GM06990 (cell line): ENCODE measurements at places on chromosomes 5 and 9.

GRCh38 chr9:7982907-7983306 is 183.3 kb upstream of the DMAC1 start:
- DNase-seq, result no peak

- DNase-seq, result no peak
Observed at GRCh38 chr5:90967851-90968250, 409.3 kb downstream of the ADGRV1 start.

DNA sequence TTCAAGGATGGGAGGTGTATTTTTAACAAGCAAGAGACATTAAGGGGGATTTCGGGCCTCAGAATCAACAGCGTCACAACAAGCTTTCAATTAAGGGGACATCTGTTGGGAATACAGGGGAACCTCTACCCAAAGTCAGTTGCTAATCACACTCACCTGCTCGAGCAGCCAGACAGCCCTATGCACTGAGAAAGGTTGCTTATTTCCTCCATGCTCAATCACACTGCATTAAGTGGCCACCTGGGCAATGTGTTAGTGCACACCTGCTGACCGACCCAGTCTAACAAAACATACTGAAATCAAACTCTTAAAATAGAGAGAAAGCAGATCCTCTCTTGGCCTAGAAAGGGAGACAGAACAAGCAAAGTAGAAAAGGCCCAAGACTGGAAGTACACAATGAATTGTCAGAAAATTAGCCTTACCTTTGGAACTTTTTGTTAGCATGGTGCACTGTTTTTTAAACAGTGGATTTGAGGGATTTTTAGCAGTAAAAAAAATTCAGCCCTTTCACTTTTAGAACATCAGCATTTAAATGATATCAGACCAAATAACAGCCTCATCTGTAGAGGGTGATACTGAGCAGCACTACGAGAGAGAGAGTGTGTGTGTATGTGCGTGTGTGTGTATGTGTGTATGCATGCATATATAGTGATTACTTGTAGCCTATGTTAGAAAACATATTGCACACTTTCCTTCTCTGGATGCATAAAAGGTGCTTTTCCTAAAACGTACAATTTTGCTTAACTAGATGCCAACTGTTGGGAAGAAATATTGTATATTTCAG is 1118.6 kb upstream of the DMAC1 start:
- no peak for DNase-seq

DNA sequence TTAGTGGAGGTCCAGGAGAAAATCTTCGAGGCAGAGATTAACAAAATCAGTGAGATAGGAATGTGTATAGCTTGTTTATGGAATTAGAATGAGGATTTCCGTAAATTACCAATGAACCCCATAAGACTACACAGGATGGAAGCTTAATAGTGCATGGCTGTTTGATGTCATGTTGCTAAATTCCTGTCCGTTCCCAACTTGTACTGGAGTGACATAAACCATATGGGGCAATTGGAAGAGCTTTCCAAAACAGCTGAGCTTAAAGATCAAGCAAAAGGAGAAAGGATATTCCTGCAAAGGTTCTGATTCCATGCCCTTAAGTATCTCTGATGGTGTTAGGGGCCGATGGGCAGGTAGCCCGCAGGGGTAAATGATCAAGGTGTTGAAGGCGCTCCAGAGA is 17.4 kb downstream of the GLE1 start:
- no peak for DNase-seq

- DNase-seq, result no peak
Observed at GRCh38 chr9:128409978-128410377, 10.7 kb upstream of the CERCAM start.

DNA sequence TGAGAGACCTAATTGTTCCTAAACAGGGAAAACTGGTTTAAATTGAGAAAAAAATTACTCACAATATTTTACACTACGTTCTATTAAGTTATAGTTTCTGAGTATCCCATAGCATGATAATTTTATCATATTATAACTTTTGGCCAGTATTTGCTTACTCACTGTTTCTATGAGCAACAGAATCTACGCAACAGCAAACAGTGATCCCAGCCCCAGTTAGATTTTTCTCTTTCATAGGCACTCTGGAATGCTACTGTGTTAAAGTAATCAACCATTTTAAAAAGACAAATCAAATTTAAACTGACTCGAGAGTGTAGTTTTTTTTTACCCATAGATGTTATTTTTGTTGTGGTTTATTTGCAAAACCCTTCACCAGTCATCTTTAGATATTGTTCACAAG is 107.2 kb downstream of the XRCC4 start:
- DNase-seq, result no peak
